ENCODE measurements at places on chromosomes 2 and 18.

- no peak for DNase-seq
Observed at GRCh38 chr2:66269166-66269565, 165.8 kb upstream of the MEIS1 start.

- DNase-seq, result no peak
Observed at GRCh38 chr2:186637497-186637800, 47.6 kb downstream of the ITGAV start.

DNA sequence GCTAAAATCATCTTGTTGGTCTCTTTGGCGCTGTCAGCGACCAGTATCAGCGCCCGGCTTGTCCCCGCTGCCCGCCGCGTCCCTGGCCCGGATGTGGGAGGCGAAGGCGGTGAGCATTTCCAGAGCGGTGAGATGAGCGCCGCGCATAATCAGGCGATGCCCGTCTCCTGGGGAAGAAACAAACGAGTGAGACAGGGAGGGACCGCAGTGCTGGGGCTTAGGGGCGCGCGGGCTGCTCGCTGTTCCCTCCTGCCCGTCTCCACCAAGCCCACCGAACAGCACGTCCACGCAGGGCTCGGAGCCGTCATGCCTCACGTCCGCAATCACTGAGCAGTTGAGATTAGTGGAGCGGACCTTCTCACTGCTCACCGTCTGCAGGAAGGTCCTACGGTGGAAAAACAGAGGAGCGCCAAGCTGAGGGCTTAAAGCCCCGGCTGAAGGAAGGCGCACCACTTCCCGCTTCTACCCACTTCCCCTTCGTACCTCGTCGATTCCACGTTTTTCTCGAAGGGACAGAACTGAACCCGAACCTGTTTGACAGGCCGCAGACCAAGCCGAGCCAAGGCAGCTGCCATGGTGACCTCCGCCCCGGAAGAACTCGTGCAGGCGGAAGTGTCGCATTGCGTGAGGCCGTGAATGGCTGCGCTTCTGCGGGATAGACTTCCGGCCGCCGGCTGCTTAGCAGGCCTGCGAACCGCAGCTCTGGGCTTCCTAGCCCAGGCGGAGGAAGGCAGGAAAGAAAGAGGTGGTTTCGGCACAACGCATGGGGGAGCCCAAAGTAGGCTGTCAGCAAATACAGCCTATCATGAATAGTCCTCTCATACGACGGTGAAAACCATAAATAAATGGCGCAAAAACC, at the start of gene MRPL53:
Gene MRPL53 (minus strand): TSS at position 595 of the 859 bp plus-strand sequence. CDS start 20 bp downstream, at position 575.
- DNase-seq, result peak; percentile 80

DNA sequence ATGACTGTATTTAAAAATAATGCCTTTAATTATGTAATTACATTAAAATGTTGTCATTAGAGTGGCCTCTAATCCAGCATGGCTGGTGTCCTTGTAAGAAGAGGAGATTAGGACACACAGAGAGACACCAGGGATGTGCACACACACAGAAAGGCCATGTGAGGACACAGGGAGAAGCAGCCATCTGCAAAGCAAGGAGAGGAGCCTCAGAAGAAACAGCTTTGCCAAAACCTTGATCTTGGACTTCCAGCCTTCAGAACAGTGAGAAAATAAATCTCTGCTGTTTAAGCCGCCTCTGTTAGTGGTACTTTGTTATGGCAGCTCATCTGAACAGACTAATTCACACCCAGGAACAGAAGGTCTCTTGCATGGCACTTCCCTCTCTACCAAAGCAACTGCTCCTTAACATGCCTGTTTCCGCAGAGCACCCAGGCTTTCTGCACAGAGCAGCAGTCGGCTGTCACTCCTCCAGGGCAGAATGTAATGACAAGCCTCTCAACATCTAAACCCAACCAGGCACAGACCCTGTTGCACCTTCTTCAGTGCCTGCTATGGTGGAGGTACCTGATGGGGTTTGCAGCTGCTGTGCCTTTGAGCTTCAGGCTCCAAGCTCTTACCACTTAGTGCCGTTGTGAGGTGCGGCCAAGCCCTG, 377.7 kb downstream of the TDRD15 start:
- DNase-seq, result no peak

DNA sequence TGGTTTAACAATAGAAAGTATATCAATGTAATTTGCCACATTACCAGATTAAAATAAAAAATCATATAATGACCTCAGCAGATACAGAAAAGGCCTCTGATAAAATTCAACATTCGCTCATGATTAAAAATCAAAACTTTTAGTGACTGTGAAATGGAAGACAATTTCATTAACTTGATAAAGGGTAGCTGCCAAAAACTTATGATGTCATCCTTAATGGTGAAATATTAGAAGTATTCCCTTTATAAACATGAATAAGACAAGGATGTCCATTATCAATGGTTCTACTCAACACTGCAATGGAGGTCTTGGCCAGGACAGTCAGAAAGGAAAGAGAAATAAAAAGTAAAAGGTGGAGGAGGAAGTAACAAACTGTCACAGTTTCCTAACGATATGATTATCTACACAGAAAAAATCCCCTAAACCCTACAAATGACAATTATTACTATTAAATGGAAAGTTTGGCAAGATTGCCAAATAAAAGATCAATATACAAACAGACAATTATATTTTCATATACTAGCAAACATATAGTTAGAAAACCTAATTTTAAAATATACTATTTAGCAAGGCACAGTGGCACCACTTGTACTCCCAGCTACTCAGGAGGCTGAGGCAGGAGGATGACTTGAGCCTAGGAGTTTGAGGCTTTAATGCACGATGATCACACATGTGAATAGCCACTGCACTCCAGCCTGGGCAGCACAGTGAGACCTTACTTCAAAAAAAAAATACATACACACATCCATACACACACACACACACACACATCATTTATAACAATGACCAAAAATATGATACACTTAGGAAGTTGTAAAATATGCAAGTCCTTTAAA, 12.8 kb downstream of the METTL8 start:
- no peak for DNase-seq

GRCh38 chr18:67621906-67622305, 105.4 kb upstream of the DSEL start:
- DNase-seq, result no peak

DNA sequence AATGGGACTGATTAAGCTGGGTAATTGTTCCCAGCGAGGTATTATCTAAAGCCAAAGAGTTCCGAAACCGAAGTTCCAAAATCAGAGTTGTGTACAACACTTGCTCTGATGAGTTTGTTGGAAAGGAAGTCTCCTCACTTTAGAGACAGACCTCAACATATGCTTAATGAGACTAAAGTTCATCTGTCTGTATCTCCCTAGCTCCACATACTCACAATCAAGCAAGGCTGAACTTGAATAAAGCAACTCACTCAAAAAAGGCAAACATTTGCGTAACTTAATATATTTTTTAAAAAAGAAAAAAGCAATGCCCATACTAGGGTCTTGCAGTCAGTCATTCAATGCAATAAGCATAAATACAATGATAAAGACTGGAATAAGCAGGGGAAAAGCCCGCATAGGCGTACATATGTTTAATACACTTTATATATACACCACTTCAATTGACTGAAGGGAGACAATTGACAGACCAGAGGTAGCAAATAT, 60.0 kb downstream of the IRS1 start:
- no peak for DNase-seq

Data from fibroblast of skin of left biceps (primary cell).